ENCODE measurements at places on chromosomes 11 and 22.

DNA sequence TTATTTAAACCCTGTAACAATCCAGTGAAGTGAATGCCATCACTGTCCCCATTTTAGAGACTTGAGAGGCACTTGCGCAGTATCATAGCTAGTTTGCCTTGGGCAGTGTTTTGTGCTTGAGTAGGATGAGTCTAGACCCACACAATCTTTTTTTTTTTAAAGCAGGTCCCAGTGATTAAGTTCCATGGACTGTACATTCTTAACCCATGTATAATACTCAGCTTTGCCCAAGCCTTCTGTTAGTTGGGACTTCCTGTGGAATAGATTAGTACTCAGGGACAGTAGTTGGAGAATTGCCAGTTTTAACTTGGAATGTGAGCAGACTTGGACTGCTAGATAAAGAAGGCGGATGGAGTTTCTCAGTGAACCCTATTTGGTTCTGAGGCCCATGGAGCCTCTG, 108.6 kb upstream of the RASSF10 start:
- peak; percentile 20 for DNase-seq

GRCh38 chr11:1388763-1389102, 1.0 kb upstream of the BRSK2 start:
- peak; percentile 53 for DNase-seq

- DNase-seq: no peak
These were observed 20.9 kb upstream of the NNMT start for GRCh38 chr11:114275280-114275679.

- DNase-seq: no peak
These were observed 45.8 kb upstream of the TH start for GRCh38 chr11:2217211-2218030.

GRCh38 chr11:75476739-75477613, 44.0 kb upstream of the KLHL35 start:
- peak; percentile 19 for DNase-seq

- DNase-seq: no peak
These were observed 21.9 kb upstream of the CYB5R3 start for GRCh38 chr22:42670921-42671709.

- no peak for DNase-seq
These were observed 76.1 kb downstream of the BBOX1 start for GRCh38 chr11:27116684-27117083.

GRCh38 chr22:28822930-28823551, 22.7 kb upstream of the XBP1 start:
- peak; percentile 52 for DNase-seq

DNA sequence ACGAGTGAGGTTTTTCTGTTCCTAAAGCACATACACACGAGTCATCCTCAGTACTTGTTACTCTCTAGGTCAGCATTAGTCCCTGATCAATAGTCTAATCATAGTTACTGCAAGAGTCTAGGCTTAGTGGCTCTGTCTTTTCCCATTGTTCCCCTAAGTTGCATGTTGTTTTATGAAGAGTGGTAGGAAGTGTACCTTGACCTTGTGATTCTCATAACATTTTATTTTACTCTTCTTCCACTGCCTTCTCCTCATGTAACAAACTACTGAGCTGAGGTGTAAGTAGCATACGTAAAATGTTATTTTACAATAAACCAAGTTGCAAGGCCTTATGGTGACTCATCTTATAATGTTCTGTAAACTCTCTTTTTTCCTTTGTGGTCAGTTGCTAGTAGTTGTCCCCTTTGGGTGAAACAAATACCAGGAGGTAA, 15.0 kb downstream of the METTL15 start:
- DNase-seq: no peak

DNA sequence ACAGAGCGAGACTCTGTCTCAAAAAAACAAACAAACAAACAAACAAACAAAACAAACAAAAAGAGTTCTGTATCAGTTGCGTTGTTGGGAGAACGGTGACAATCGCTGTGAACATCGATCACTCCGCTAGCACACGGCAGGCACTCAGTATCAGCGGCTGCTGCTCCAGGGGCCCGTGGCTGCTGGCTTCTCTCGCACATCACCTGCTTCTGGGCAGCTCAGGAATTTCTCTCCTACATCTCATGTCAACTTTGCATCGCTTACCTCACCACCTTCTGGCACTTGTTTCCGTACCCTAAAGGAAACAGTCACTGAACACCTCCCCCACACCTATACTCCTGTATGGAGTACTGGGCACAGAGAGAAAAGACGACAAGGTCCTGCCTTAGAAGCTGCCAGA, 70.3 kb upstream of the WNT7B start:
- DNase-seq: no peak

- no peak for DNase-seq
These were observed 77.0 kb downstream of the RAB30 start for GRCh38 chr11:82994604-82995230.

DNA sequence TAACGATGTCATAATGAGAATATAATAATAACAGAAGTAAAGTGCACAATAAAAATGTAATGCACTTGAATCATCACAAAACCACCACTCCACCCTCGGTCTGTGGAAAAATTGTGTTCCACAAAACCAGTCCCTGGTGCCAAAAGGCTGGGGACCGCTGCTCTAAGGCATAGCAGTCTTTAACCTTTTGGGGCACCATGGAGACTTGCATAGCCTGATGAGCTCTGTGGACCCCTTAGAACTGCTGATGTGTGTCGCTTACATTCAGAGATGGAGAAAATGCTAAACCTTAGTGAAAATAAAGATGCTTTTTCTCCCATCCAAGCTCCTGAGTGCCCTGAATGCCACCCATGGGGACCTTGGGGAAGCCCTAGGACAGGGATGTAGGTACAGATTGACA, 87.6 kb upstream of the SEPTIN5 start:
- no peak for DNase-seq

GRCh38 chr22:50162391-50162956, 8.1 kb upstream of the PANX2 start:
- DNase-seq: no peak

- no peak for DNase-seq
These were observed 18.3 kb upstream of the MICALL1 start for GRCh38 chr22:37887584-37888378.

GRCh38 chr22:41608386-41608785, 12.5 kb downstream of the DESI1 start:
- no peak for DNase-seq

DNA sequence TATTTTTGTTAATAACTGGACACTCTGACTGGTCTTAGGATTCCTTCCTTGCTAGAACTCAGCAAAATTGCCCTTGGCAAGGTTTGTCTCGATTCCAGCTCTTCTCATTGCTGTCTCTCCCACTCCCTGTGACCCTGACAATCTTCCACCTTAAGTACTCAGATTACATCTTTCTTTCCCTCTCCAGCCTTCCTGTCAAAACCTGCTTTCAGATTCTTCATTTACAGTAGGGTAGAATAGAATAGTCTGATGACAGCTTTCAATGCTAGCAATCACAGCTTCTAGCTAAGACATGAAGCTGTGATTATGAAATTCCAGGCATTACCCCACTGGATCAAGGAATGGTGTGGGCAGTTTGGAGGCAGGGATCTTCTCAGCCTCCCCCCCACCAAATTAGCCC, 39.2 kb upstream of the LMO2 start:
- DNase-seq: no peak

DNA sequence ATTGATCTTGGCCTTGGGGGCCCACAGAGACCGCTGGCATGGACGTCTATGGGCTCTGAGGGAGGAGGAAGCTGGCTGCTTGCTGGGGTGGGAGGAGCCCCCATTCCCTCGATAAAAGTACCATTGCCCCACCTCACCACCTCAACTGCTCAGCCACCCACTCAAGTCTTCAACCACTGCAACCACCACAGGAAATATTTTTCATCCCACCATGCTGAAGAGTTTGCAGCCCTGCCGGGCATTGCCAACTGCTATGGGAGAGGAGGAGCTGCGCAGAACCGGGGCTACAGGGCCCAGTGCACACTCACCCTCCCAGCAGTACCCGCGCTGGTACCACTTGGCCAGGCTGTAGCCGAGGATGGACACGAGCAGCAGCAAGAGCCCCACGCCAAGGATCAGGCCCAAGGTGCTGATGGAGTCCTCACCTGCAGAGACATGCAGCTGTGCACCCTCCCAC, 29.2 kb downstream of the IL10RA start:
- no peak for DNase-seq

GRCh38 chr11:61882879-61883278, 8.5 kb downstream of the FADS3 start:
- DNase-seq: no peak

DNA sequence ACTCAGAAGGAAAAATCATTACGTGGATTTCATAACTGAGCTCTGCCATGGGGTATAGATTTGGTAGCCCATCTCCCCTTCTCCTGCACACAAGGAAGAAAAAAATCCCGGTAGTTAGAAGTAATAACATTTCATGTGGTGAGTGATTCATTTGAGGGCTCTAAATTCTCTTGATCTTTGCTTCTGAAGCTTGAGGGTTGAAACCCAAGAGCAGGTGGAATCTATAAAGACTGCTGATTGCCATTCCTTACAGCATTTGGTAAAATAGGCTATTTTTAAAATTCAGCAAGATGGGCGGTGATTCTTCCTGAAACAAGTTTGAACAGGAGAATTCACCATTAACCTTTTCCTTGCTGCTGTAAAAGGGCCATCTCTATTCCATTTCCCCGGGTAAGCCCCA, 266.1 kb downstream of the CADM1 start:
- DNase-seq: no peak

DNA sequence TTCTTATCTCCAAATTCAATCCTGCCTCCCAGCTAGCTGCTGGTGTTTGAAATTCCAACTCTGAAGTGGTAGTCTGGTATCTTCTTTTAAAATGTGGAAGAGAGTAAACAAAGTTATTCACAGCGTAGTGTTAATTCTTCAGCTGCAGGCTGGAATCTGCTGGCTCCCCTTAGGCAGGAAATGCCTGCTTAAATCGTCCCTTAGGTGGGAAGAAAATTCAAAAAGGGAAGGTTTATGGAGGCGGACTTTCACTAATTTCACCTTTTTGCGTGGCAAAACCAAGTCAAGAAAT, 439.0 kb upstream of the CCDC90B start:
- DNase-seq: peak; percentile 22

- no peak for DNase-seq
These were observed 7.4 kb downstream of the SPCS2 start for GRCh38 chr11:74956397-74957015.

DNA sequence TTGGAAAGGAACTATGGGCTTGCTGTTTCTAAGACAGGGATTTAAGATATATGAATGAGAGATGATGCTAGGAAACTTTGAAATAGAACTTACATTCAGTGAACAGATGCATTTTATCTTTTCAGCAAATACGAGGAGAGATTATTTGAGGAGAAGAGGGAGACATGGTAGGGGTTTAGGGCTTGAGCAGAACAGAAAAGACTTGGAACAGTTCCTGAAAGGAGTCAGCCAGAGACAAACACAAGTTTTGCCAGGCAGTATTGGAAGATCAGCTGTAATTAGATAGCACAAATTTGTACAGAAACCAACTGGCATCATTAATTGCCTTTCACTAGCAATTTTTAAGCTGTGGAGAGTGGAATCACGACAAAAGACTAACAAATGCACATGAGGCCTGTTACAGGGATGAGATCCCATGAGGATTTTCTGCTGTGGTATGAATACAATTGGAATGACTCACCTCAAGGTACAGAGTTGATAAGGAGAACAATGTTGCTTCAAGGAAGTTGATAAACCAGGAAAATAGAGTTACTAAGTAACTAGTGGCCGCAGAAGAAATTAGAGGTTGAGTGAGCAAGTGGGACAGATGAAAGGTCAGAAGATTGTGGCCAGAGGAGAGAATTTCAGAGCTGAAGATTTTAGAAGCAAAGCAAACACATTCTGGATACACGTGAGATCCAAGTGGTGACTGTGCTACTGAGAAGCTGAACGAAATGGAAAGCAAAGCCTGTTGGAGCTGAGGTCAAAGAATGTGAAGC, 67.9 kb downstream of the CYB5R2 start:
- no peak for DNase-seq

- no peak for DNase-seq
These were observed 12.9 kb downstream of the NAV2 start for GRCh38 chr11:19725379-19726079.

DNA sequence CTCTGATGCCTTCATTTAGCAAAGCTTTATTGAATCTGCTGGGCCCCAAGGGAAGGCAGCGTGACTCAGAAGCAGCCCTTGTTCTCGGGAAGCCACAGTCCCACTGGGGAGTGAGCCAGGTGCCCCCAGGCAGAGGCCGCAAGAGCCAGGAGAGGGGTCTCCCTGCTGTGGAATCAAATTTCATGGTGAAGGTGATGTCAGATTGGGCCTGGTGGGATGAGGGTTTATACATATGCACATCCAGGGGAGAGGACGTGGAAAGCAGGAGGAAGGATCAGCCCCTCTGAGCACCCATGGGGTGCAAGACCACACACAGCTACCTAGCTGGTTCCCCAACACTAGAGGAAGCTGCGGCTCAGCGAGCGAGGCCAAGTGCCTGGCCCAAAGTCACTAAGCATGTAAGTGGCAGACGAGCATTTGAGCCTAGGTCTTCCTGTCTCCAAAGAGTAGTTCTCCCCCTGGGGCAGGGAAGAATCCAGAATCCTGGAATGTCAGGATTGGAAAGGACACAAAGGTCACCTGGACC, 2.0 kb downstream of the SYNGR1 start:
- DNase-seq: peak; percentile 49

DNA sequence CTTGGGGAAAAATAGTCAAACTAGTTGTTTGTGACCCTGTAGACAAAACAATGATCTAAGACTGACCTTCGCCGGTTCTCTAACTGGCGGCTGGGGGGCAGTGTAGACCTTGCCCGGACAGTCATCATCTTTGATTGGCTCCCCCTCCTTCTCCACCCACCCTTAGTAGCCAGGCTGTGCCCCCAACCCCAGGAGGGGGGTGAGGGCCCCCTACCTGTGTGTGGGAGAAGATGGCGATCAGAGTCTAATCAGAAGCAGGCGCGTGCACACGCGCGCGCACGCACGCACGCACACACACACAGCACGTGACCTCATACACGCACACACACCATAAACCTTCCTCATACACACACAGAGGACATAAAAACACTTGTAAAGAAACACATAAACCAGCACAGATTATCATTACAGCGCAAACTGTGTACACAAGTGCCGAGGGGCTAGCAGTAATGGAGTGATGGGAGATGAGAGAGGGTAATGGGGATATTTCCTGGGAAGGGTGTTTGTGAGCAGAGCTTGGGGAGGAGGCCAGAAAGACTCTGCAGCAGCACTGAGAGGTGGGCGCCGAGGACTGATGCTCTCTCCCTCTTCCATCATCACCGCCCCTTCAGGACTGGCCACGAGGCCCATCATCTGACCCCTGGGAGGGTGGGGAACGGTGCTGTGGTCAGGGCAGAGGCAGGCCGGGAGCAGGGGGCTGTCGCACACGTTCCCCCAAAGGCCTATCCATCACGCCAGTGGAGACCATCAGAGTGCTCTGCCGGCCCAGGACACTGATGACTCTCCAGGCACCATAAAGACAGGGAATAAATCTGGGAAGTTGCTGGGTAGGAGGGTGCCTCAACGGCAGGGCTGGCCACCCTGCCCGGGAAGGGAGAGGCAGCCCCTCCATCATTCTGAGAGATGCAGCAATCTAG, 12.2 kb downstream of the NECTIN1 start:
- peak; percentile 66 for DNase-seq

- DNase-seq: no peak
These were observed 54.1 kb upstream of the SLC36A4 start for GRCh38 chr11:93251922-93252321.
